ENCODE measurements at places on chromosomes 1 and 21.

GRCh38 chr1:246181241-246181640, 325.8 kb downstream of the SMYD3 start:
- no peak for DNase-seq

DNA sequence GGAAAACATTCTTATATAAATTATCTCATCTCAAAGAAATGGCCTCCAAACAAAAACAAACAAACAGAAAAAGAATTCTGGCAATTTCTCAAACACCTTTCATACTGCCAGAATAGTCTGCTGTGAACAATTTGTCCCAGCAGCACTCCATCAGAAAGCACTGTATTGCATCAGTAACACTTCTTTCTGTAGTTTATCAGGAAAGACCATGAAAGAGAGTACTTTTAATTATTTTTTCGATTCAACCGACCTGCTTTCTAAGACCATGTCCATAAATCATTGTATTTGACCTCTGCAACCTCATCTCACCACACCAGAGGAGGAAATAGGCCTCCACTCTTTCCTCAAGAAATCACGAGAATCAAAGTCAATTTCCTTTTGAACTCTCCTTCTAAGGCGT, 1579.9 kb downstream of the MRPL39 start:
- DNase-seq = no peak

- no peak for DNase-seq
These were observed 683 bp upstream of the EFNA4 start for GRCh38 chr1:155062702-155063411.

GRCh38 chr21:42125571-42126544, 54.7 kb downstream of the UMODL1 start:
- DNase-seq = no peak

GRCh38 chr1:7335224-7335879, 435.7 kb upstream of the VAMP3 start:
- DNase-seq = no peak

- no peak for DNase-seq
These were observed 5.7 kb downstream of the LAMB3 start for GRCh38 chr1:209646558-209646957.

GRCh38 chr1:67285780-67286488, 21.7 kb upstream of the IL12RB2 start:
- no peak for DNase-seq

DNA sequence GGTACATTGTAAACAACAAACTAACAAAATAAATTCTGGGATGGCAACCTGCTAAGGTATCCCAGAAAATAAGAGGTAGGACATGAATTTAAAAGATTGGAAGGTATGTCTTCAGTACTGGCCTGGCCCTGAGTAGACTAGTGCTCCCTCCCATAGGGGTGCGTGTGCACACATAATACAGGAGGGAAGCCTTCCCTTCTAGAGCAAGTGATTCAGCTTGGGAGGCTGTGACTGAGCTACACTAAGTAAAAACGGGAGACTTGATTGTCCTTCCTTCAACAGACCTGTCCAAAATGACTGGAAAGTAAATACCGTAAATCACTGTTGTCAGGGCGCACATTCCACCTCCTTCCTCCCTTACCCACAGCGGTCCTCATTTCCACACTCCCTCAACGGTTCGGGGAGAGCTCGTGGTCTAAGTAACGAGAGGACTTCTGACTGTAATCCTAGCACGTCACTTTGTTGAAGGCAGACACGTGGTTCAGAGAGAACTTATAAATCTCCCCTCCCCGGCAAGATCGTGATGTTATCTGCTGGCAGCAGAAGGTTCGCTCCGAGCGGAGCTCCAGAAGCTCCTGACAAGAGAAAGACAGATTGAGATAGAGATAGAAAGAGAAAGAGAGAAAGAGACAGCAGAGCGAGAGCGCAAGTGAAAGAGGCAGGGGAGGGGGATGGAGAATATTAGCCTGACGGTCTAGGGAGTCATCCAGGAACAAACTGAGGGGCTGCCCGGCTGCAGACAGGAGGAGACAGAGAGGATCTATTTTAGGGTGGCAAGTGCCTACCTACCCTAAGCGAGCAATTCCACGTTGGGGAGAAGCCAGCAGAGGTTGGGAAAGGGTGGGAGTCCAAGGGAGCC, at the start of gene TGFB2:
Gene TGFB2, plus strand, starts transcription at position 523 of the 859 bp plus-strand sequence. CDS start 1,366 bp downstream, outside the sequence.
- DNase-seq = peak; percentile 86

DNA sequence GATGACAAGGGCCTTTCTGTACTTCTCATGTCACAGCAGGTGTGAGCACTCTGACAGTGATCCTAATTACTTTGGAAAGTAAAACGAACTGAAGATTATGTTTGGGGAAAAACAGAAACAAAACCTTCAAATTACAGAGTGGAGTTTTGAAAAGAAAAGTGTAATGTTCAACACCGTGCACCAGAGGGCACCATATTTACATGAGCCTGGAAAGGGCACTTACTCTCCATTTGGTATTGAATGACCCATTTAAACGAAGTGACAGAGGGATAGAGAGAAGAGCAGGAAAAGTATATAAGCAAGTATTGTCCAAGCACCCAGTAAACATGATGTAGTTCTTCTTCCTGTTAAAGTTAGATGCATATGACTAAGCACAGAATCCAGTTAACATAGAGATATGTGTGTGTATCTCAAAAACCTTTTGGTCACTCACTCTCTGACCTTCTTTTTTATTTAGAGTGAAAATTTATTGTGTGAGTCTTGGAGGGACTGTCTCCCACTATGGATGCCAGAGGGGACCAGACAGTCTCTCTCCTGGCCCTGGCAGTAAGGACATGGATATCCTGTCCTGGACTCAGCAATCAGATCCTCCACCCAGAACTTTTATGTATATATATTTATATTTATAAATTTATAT, 3.8 kb upstream of the RGSL1 start:
- DNase-seq = no peak

DNA sequence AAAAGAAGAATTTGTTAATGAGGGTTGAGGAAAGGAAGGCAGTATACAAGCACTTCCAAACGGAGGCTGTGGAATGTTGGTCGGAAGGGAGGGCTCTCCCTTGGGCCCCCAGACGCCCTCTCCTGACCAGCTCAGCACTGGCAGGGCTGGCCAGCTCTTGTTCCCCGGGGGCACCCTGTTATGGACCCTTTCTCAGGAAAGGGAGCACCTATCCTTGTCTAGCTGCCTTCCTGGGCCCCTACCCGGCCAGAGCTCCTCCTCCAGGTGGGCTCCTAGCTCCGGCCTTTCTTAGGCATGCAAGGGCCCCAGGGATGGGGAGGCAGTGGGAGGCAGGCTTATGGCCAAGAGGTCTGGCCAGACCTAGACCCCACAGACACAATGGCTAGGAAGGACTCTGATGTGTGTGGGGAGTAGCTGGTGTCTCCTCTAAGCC, 926 bp downstream of the BLACAT1 start:
- DNase-seq = no peak

DNA sequence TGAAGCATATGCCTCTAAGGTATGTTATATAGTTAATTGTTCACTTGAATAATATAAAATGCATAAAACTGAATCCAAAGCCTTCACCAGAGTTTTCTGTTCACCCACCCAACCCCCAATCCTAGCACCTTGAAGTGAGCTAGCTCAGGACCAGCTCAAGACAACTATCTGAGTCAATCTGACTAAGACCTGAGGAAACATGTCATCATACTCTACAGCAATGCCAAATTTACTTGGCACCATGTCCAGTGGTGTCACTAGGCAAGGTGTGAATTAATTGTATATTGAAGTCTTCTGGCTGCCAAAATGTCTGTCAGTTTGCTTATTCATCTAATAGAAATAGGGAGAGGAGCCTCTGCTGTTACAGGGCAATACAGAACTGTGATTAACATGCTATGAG, 3.8 kb downstream of the DNASE2B start:
- no peak for DNase-seq

DNA sequence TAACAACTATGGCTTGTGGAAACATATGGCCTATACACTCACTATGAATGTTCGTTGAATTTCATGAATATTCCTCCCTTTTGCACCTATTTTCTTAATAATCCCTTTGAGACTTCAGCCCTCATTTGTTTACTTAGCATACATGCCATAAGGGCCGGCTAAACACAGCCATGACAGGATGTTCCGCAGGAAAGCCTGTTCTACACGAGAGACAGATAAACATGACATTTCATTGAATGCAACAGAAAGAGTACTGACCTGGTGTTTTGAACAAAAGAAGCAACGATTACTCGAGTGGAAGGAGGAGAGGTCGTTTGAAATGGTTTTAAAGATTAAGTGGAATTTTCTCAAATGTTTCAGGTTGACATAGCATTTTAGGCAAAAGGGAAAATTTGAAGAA, 459.5 kb upstream of the CXADR start:
- DNase-seq = no peak

- no peak for DNase-seq
These were observed 114.0 kb upstream of the RAB4A start for GRCh38 chr1:229156872-229157271.

DNA sequence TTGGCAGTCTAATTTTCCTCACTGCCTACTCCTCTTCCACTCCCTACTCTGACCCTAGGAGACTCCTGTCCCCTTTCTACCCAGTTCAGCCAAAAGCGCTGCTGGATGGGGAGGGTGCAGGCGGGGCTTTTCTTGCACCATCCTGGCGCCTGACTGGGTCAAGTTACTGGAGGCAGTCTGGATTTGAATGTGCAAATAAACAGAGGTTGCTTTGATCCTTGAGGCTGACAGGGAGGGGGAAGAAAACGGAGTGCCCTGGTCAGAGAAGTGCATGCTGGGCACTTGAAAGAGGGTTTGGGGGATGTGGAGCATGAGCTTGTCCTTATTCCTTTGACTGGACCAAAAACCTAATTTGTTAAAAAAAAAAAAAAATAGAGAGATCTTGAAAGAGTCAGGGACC, 76.8 kb upstream of the SOX13 start:
- no peak for DNase-seq

DNA sequence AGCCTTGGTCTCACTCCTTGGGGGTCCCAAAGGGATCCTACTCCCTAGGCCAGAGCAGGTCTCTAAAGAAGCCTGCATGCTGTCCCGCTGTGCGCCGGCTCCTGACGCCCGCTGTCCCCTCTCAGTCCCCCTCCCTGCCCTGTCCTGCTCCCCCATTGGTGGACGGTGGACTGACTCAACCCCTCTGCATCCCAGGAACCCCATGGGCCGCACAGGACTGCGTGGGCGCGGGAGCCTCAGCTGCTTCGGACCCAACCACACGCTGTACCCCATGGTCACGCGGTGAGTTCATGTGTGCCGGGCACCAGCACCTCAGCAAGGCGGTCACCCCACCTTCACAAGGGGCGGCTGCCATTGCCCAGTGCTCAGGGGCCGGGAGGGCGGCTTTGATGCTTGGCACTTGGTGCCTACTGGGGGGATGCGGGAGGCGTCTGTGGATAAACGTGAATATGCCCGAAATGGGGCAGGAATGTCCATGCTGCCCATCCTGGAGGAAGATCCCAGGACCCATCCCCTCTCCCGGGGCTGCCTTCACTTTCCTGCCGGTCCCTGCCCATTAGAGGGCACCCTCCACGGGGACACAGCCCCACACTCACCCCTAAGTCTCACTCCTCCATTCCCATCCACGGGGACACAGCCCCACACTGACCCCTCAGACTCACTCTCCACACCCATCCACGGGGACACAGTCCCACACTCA, 20.2 kb upstream of the LRRC3 start:
- DNase-seq = no peak

GRCh38 chr1:228365271-228366061, 41.2 kb downstream of the TRIM11 start:
- no peak for DNase-seq

GRCh38 chr1:159077120-159077961, 775 bp upstream of the AIM2 start:
- no peak for DNase-seq

- no peak for DNase-seq
These were observed 10.8 kb downstream of the MAGI3 start for GRCh38 chr1:113401067-113401466.

DNA sequence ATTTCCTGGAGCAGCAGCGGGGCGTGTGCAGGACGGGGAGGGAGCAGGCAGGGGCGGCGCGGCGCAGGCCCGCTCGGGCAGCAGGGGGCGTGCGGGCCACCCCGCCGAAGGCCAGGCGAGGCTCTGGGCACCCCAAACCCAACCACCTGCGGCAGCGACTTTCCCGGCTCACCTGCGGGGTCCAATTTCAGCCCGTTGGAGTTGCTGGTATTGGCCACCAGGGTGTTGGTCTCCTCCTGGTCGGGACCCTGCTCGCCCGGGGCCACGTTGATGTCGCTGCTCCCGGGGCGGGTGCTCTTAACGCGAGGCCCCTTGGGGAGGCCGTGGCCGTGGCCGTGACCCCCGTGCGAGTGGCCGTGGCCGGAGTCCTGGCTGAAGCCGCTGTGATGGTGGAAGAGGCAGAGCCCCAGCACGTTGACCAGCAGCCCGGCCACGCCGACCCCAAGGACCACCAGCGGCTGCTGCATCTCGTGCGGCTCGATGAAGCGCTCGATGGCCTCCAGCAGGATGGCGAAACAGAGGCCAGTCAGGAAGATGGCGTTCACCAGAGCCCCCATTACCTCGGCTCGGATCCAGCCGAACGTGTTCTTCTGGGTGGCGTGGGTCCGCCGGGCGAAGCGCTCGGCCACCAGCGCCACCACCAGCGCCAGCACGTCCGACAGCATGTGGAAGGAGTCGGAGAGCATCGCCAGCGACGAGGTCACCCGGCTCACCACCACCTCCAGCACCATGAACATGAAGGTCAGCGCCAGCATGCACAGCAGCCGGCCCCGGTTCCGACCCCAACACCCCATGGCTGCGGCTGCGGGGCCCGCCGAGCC, 932 bp downstream of the SLC30A1 start:
- peak; percentile 74 for DNase-seq

- no peak for DNase-seq
These were observed 52.8 kb downstream of the TNFSF18 start for GRCh38 chr1:172997941-172998361.

- no peak for DNase-seq
These were observed 72.1 kb downstream of the LMX1A start for GRCh38 chr1:165284454-165284853.

GRCh38 chr1:223849352-223850254, 3.9 kb upstream of the TP53BP2 start:
- no peak for DNase-seq

- no peak for DNase-seq
These were observed 51.5 kb downstream of the LUZP1 start for GRCh38 chr1:23116921-23117699.

DNA sequence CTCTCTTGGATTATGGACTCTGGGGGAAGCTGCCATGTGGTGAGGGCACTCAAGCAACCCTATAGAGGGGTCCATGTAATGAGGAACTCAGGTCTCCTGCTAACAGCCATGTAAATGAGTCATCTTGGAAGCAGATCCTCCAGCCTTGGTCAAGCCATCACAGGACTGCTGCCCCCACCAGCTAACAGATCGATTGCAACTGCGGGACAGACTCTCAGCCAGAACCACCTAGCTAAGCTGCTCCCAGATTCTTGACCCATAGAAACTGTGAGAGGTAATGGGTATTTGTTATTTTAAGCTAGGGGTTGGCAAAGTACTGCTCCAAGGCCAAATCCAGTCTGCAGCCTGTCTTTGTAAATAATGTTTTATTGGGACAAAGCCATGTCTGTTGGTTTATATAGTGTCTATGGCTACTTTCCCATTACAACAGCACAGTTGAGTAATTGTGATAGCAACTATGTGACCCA, 27.6 kb upstream of the MAP3K7CL start:
- DNase-seq = no peak

DNA sequence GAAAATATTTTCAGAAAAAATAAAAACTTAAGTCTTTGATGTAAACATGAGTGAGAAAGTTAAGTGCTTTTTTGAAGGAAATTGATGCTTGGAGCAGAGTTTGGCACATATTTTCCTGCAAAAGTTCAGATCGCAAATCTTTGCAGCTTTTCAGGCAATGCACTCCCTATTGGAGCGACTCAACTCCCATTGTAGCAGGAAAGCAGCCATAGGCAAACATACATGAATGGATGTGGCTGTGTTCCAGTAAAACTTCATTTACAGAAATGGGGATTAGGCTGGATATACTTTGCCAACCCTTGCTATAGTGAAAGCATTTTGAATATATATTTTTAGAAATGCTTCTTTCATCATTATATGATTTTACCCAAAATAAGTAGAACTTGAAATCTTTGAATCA, 8.1 kb downstream of the AGL start:
- DNase-seq = no peak

Data from hindlimb muscle (tissue), 1 donor.